CD4-positive, alpha-beta memory T cell (primary cell): ENCODE measurements at places on chromosomes 6 and 20. TPM values are rescaled to one million over a fixed set of nuclear protein-coding genes. Genes with fewer than 3 reads are reported as not detected.

Gene BFSP1
- total RNA-seq, result 0.94 TPM

Gene ADTRP
- total RNA-seq, result 7.0 TPM

Gene LTB
- total RNA-seq, result 835 TPM

Gene SLC52A3
- total RNA-seq, result not detected

Gene LST1
- total RNA-seq, result 13.6 TPM

Gene PRRT1
- 1.5 TPM for total RNA-seq

Gene PSMB9
- total RNA-seq, result 141 TPM

Gene NOX3
- total RNA-seq, result not detected

Gene ADIG
- not detected for total RNA-seq

Gene IP6K3
- not detected for total RNA-seq

Gene STMND1
- not detected for total RNA-seq

Gene SLC22A2
- not detected for total RNA-seq

Gene MEI4
- not detected for total RNA-seq

Gene DNAH8
- 0.17 TPM for total RNA-seq

Gene TCP11
- not detected for total RNA-seq

Gene TREM2
- total RNA-seq, result 2.7 TPM

Gene SYCP2L
- not detected for total RNA-seq

Gene BTN1A1
- not detected for total RNA-seq

Gene TUBB1
- not detected for total RNA-seq

Gene IGF2R
- total RNA-seq, result 77.5 TPM

Gene MROH8
- total RNA-seq, result 1.5 TPM

Gene GSTA2
- not detected for total RNA-seq

Gene TMEM217
- total RNA-seq, result not detected

Gene TRIM10
- total RNA-seq, result not detected

Gene NKAPL
- not detected for total RNA-seq

Gene UST
- total RNA-seq, result 7.6 TPM

Gene EYA2
- total RNA-seq, result not detected

Gene CPNE5
- 0.47 TPM for total RNA-seq

Gene GDAP1L1
- not detected for total RNA-seq
